ENCODE measurements at places on chromosomes 1 and 21.

DNA sequence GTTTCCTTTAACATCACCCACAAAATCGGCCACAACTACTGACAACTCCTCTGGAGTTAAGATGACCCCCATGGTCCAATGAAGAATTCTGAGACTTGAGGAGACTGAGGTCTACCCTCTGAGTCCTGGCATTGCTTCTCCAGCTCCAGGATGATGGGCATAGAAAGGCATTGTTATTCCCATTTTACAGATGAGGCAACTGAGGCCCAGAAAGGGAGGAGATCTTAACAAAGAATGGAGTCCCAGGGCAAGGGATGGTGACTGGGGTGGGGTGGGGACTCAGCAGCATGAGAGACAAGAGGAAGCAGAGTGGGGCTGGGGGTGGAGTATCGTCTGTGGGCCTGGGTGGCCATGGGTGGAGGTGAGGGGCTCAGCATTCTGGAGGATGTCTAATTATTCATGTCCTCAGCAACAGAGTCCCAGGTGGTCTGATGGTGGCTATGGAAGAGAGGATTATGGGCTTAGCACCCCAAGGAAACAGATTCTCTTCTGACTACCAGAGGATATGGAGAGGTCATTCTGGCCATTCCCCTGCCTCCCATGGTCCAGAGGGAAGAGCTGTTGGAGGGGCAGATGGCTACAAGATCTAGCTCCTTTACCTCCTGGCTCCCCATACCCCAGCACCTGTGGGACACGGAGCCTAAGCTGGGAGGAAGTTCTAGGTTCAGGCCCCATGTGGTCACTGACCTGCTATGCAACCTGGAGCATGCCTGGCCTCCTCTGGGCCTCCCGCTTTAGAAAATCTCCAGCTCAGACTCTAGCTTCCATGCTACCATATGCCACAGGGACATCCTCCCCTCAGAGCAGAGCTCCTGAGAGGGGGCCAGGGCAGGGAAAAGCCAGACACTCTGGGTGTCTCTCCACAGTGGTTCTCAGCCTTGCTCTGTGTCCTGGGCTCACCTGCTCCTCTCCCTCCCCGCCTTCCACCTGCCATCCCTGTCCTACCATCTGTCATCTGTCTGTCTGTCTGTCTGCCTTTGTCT is 37.4 kb upstream of the DMBX1 start:
- no peak for DNase-seq

- DNase-seq: peak; percentile 73
These were observed 79.0 kb upstream of the NFASC start for GRCh38 chr1:204791453-204792353.

DNA sequence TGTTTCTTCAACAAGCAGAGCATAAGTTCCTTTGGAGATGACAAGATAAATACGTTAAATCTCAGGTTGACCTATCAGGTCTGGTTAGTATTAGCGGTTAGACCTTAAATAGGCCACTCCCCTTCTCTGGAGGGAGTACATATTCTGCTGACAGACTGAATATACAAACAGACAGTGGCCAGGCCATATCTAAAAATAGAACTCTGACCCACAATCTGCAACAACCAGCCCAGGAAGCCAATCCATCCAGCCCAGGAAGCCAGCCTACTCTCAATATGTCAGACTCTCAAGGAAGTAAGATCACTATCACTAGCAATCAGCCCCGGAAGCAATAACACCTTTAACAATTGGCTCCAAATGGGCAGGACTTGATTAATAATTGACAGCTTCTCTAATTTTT is 6.7 kb downstream of the IL20 start:
- no peak for DNase-seq

DNA sequence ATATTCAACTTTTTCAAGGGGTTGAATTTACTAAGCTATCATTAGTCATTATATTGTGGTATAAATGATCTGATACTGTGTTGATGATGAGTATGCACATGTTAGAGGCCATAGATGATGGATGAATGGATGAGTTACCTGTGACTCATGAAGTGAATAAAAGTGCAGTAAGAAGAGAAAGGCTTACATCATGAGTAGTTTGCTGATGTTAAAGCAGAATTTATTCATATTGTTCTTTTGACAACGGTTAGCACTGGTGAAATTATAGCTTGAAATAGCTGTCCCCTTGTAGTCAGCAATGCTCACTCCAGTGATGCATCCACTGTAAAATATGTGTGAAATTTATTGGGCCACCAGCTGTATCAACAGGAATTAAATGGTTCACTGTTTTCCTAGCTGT is 541.0 kb upstream of the ZRANB2 start:
- DNase-seq: no peak

GRCh38 chr21:30232011-30232410 is 16.1 kb upstream of the CLDN8 start:
- no peak for DNase-seq

- DNase-seq: no peak
These were observed 11.1 kb downstream of the QSOX1 start for GRCh38 chr1:180165509-180166435.

DNA sequence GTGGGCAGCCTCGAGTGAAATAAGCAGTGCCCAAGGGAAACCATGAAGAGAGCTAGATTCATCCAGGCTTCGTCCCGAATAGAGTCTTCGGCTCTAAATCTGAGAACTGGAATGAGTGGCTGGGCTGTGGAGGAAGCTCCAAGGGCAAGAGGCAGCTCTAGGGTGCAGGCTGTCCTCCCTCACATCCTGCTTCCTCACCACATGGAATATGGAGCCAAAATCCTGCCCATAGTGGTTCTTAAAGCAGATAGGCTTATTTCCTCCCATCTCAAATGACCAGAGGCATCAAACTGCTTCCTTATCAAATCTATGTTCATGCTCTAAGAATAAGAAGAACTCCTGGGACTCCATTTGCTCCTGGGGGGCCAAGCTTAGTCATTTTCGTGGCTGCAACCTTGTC is 2.5 kb downstream of the IL24 start:
- DNase-seq: no peak

DNA sequence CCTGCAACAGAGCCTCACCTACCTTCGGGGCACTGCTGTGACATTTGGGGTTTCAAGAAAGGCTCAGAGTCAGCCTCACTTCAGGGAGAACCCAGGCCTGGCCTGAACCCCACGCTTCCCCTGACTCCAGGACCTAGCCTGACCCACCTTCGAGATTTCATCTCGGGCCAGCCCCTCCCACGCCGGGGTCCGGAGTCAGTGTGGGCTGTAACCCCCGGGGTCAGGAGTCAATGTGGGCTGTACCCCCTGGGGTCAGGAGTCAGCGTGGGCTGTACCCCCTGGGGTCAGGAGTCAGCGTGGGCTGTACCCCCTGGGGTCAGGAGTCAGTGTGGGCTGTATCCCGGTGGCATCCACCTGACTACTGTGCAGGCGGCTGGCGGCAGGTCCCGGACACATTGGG is 183.0 kb upstream of the RAB4A start:
- no peak for DNase-seq

- DNase-seq: no peak
These were observed 46.2 kb downstream of the OSBPL9 start for GRCh38 chr1:51663105-51663504.

DNA sequence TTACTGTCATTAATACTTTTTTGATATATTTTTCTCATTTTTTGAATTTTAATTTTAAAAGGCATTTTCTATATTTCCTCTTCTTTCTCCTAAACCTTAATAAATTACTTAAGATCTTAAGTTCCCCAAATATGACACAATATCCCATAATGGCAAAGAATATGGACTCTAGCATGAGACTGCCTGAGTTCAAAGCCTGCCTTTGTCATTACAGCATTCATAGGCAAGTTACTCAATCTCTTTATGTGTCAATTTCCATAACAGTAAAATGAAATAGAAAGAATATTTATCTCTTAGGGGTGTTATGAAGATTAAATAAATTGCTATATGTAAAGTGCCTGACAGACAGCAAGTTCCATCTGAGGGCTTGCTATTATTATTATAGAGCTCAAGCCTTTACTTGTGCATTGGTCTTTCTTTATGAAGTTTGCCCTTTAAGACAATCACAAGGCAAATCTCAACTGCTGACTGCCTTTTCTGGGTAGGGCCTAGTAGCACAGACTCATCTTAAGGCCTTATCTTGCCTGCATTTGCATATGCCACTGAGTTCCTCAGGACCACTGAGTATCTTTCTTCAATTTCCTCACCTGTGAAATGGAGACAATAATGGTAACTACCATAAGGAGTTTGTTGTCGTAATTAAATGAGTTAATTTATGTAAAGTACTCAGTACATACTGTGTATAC is 231.0 kb downstream of the NRIP1 start:
- DNase-seq: no peak

DNA sequence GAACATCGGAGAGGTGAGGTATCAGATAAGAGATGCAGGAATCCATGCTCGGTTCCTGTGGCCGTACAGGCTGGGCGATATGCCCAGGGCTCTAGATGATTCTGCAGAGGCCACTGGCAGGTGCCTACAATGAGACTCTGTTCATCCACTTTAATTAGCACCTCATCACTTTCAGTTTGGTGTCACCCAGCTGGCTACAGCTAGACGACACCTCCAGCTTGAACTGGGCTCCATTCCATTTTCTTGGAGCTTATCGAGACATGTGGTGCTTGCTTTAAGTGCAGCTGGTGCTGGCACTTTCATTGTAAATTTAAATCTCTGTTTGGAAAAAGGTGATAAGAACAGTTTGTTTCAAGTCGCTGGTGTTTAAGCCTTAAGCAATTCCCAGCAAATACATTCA is 322.5 kb upstream of the ADGRL2 start:
- no peak for DNase-seq

DNA sequence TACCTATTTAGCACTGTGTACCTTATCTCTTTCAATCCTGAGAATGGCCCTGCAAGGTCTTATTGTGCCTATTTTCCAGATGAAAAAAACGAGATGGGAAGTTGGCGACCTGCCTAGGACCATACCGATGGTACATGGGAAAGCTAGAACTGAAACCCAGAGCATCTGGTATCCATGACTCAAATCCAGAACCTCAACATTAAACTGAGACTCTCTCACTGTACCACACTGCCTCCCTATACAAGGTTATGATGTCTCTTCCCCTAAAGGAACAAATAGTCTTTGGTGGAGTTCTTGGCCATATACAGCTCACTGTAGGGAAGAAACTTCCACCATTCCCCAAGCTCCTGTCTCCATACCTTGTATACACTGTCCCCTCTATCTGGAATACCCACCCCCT is 110.7 kb downstream of the TNR start:
- no peak for DNase-seq

DNA sequence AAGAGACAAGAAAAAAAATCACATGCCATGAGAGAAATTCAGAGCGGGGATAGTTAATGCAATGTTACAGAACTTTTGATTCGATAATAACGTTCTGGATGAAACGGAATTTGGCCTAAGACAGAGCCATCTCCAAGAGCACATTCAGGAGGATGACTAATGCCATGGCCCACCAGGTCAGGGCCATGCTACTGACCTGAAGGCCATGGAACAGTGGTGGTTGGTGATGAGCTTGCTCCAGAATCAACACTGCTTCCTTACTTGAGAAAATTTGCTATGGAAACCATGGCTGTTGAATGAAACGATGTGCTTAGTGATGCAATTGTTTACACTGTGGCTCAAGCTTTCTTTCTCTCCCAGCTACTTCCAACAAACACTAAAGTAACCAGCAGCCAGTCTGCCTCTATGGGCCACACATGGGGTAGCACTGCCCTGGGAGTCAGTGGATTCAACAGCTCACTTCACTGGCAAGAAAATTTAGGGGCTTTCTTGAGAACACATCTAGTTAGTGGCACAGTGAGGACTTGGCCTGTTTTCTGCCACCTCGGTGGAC is 299.1 kb downstream of the PCP4 start:
- no peak for DNase-seq

DNA sequence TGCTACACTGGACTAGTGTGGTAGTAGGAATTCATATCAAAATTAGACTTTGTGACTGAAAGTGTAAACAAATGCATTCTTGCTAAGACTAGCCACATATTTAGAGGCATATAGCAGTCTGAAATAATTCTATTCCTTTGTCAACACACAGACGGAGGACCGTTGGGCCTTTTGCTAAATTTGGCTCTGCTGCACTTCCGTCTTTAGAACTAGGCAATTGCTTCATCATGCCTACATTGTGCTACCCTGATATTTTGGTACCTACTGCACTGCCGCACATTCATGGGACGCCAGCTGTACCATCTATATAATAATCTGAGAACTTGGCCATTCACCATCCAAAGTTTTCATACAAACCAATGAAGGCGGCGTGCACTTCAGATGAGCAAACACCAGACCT is 346.8 kb downstream of the KIF26B start:
- DNase-seq: no peak

- DNase-seq: no peak
These were observed 1.4 kb upstream of the RGS2 start for GRCh38 chr1:192807211-192808162.

GRCh38 chr1:247114351-247115140 is 10.4 kb upstream of the ZNF669 start:
- no peak for DNase-seq

DNA sequence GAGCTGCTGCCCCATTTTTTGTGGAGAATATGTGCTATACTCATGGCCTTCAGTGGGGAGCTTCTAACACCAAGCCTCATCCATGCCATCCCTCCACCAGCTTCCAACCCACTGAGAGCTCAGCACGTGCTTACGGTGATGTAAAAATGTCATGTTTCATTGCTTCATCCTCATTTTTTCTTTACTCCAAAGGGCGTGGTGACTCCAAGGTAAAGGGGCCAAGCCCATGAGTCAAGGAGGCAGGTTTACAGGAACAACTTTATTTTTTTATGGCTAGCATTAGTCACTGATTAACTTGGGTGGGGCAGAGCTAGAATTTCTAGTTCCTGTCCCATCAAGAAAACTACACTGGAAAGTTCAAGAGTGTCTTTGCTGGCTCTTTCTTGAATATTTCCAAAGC is at the start of gene C1orf226:
Gene C1orf226 (plus strand): TSS at position 346 of the 400 bp plus-strand sequence. CDS start 174 bp downstream, outside the sequence.
- no peak for DNase-seq
